ENCODE measurements at places on chromosomes 7 and 10.

DNA sequence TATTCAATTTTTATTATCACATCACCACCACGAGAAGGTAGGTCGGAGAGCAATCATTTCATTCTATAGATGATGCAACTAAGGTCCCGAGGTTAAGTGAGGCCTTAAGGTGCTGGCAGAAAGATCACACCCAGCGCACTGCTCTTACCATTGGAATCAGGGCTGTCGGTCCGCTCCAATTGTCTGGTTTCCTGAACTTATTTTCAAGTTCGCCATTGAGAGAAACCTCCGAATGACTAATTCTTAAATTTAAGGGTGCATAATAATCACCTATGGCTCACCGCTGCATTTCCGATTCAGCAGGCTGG is 625 bp upstream of the GSTO2 start:
- DNase-seq, result no peak

GRCh38 chr7:142409471-142409870 is 151.6 kb upstream of the PRSS58 start:
- no peak for DNase-seq

GRCh38 chr10:130611239-130611638 is 475.0 kb downstream of the GLRX3 start:
- DNase-seq, result no peak

- DNase-seq, result no peak
Observed at GRCh38 chr7:150514748-150515222, at the start of gene GIMAP7. TSS of gene GIMAP7 (plus strand) at chr7:150514872. CDS start at chr7:150519975, 5,103 bp downstream.

DNA sequence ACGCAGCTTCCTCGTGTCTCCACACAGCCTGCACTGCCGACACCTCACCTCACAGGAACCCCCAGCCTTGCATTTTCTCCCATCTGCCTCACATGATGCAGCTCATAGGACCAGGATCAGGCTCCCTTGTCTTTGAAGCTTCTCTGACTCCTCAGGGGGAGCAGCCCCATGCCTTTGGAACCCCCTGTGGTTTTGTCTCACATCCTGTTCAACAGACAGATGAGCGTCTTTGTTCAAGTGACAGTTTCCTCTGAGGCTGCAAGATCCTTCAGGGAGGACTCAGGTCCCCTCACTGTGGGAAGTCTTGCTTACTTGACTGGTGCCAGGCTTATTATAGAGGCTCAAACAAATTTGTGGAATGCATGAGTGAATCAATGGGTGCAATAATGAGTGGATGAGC is 667.1 kb downstream of the INHBA start:
- DNase-seq, result no peak

DNA sequence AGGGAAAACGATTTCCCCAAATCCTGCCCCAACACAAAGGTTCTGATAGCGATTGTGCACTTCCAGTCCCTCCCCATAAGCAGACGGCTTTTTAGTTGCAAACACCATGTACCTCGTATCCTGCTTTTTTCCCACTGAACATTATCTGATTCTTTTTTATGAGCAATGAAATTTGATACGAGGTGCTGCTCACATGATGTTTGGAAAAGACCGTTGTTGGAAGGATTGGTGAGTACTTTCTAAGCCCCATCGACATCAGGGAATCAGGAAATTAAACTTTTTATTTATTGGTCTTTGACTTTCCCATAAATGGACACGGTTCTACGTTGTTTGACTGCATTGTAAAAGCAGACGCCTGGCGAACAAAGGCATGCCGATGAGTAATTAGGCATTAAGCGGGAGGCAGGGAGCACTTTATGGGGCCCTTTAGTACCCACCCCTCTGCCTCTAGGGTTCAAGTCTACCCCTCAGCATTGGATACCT is 49.4 kb downstream of the TEX36 start:
- DNase-seq, result no peak

DNA sequence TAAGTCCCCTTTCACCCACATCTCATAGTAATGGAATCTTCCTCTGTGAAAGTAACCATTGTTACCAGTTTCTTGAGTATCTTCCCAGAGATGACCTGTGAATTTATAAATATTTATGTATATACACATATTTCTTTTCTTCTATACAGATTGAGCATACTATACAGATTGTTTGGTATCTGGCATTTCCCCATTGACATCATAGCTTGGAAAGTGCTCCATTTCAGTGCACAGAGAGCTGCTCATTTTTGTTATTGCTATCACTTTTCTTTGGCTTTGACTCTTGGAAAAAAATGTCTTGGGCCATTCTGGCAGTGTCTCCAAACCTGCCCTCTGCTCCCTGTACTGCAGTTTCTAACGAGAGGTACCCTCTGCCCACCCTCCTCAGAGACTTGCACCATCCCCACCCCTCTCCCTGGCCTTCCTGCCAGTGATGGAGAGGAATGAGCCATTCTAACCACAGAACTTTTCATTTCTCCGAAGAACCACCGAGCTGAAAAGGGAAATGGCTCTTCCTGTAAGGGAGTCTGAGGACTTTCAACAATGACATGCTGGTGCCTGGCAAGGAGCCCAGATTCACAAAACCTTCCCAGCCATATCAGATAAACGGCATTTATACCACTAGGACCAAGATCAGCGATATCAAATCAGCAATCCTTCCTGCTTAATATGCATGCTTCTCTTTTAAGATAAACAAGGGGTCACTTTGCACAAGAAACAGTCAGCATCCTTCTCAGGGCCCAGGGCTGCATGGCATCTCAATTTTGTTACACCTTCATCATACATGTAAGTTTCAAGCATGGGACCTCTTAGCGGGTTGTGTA is 19.7 kb upstream of the CCSER2 start:
- peak; percentile 30 for DNase-seq

- DNase-seq, result no peak
Observed at GRCh38 chr10:75272094-75272493, 36.3 kb upstream of the COMTD1 start.

DNA sequence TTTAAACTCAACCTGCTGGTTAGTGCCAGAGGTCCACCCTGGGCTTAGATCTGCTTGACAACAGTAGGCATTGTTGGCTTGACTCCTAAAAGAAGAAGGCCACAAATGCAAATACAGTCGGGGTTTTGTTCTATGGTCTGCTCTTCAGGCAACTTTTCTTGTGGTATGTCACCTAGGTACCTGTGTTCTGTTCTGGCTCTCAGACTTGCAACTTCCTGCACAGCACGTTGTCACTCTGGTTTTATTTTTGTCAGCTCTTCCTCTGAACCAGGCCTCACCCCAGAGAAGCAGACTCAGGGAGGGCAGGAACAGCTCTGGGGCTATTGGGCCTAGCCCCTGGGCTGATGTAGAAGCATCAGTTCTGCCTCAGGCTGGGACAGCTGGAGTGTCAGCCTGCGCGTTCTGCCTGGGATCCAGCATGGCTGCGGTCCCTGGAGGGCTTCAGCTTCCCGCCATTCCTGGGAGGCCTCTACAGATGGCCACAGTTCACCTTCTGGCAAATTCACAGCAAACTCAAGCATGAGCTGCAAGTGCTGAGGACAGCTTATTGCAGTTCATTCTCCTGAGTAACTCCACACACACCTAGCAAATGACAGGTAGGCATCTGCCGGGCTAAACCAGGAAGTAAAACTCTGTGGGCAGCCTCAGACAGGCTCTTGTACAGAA is 11.0 kb upstream of the PDCD4 start:
- DNase-seq, result no peak

DNA sequence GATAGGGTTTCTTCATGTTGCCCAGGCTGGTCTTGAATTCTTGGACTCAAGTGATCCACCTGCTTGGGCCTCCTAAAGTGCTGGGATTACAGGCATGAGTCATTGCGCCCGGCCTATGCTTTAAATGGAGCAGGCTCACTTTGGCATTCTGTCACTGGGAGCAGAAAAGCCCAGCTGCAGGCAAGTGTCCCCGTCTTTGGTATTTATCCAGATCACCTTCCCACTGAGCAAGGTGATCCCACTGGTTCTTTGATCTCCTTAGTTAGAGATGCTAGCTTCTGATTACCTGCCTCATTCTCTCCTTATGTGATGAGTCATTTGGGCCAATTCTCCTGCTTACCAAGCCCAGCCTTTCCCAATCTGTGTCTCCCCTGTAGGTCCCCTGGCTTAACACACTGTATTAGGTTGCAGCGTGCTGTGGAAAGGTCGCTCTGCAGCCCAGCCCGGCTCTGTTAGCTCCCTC is 39.3 kb downstream of the SPDYE5 start:
- no peak for DNase-seq

DNA sequence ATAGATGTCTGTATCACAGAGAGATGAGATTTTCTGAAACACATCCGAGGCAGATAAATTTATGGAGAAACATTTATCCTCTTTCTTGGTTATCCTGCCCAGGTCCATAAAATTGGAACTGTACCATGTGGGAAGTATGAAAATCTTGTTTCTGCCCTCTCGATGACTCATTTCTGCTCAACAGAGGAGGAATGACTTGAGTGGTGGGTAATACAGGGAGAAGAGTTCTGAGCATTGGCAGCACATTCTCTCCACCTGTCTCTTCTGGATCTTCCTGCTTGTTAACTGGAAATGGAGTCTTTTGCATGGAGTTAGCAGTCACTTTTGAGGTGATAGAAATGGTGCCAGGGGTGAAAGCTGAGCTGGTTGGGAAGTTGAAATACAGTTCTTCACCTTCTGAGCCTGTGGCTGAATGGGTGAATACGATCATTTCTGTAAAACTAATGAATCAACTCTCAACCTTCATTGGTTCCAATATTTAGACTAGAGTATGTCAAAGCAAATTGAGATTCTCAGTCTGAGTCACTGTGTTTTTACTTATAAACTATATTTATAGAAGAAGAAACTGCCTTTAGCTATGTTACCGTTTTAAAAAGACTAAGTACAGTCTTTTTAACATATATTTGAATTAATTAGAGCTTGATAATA is 945.5 kb downstream of the SORCS3 start:
- DNase-seq, result no peak

DNA sequence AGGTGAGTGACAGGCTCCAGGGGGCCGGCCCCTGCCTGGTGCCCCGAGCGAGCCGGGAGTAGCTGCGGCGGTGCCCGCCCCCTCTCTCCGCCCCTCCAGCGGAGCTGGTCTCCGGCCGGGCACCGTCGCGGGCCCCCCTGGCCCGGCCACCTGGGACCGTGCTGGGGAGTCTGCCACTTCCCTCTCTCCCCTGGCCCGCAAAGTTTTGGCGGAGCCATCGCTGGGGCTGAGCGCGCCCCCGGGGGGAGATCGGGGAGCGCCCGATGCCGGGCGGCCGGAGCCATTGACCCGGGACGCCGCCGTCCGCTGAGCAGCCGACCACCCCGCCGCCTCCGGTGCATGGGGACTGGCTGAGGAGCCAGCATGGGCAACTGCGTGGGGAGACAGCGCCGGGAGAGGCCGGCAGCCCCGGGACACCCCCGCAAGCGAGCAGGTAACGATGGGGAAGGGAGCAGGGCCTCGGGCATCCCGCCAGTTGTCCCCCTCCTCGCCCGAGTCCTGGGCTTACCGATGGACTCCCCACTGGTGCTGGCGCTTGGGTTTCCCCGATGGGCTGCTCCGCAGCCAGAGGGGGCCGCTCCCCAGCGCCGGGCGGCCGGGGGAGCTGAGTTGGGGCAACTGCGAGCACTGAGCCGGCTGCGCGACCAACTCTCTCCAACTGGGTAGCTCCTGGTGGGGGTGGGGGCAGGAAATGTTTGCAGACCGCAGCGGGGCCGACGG is at the start of gene UBTD1:
UBTD1 (plus strand) TSS at position 84 of the 720 bp plus-strand sequence; CDS start at position 364, 280 bp downstream.
- DNase-seq, result peak; percentile 8

DNA sequence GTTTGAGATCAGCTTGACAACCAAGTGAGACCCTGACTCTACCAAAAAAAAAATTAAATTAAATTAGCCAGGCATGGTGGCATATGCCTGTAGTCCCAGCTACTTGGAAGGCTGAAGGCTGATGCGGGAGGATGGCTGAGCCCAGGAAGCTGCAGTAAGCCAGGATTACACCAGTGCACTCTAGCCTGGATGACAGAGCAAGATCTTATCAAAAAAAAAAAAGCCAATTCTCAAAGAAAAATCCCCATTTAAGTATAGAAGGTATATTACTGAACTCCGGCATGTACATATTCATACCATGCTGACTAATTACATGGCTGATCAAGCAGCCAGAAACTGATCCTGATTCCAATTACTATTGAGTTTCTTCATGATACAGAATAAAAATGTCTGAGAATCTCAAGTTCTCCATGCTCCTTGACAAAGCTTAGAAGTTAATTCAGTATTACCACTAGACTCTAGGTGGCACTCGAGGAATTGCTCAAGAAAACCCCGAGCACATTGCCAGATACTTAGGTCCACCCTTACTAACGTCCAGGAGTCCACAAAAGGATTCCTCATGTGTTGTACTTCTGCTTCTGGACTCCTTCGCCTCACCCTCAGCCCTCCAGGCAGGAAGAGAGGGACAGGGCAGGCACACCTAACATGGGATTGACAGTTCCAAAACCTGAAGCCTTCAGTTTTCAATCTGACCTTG is 148.9 kb downstream of the PARD3 start:
- no peak for DNase-seq

- no peak for DNase-seq
Observed at GRCh38 chr10:87794285-87794684, 23.7 kb downstream of the ATAD1 start.

DNA sequence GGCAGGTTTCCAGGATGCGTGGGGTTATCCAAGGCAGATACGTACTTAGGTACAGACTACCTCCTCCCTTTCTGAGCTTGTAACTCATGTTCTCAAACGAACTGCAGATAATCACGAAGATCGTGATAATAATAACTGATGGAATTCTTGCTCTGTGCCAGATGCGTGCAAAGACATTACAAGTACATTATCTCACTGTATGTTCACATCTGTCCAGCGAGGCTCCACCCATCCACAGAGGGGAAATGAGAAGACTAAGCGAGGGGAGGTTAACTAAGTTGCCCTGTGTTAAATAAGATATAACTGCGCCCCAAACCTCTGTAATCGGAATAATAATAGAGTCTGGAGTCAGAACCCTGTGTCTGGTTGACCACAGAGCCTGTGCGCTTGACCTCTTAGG is 1.9 kb downstream of the GALNT17 start:
- DNase-seq, result no peak

DNA sequence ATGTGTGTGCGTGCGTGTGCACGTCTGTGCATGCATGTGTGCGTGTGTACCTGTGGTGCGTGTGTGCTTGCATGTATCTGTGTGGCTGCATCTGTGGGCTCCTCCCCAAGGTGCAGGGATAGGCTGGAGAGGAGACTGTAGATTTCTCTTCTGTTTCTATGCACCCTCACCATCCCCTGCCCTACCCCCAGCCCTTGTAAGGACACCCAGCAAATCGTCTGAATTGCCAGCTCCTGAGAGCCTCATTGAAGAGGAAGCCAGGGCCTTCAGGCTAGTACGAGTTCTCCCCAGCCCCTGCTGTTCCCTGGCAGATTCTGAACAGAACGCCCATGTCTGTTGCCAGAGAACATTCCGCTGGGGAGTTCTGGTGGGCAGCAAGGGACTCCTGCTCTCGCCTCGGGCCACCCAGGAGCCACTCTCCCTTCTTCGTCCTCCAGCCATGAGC is 17.0 kb upstream of the TRIM8 start:
- no peak for DNase-seq

Measured in stimulated activated CD8-positive, alpha-beta memory T cell treated with anti-CD3 and anti-CD28 coated beads, Interleukin-15, amount 100 ng/mL, for 48 hours (primary cell).